ENCODE measurements at places on chromosomes 12 and 14.

DNA sequence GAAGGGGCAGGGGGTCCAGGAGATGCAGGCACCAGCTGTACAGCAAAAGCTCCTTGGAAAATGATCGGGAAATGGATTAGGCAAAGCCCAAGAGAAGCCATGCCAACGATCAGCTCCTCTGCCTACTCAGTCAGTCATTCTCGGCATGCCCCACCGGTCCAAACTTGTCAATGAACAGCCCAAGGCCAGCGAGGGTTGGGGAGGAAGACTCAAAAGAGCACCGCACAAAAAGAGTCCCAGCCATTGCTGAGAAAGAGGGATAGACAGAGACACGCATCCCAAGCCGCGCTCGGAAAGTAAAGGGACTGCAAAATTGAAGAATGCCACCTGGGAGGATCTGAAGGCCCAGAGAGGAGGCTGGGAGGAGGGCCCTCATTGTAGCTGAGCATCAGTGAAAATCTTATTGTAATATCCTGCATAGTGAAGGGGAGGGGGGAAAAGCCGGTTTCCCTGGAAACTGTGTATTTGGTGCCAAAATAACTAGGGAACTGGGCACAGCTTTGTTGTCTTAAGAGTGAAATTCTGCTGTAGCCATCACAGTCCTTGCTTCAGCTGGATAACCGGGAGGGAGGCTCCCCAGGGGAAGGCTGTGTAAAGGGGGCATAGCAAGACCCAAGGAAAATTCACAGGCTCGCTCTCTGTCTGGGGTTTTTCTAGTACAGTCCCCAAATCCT lies 4.7 kb downstream of the KDM2B start:
- no peak for DNase-seq

- DNase-seq: no peak
These were observed 191.3 kb downstream of the ANO6 start for GRCh38 chr12:45406988-45407850.

DNA sequence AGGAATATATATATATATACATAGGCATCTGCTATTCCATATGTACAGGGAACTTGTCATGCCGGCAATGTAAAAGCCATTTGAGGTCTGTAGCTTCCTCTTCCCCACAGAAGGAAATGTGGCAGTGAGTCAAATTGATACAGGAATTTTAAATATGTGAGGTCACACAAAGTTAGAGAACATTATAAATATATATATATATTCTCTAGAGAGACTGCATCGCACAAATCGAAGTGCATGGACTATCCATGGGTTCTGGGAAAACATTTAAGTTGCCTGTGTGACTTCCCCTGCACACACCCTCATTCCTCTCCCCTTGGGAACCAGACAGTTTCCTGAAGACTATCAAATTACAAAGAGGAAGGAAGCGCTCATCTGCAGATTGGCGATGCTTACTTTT lies 100.9 kb upstream of the CCDC91 start:
- DNase-seq: no peak

GRCh38 chr14:100620255-100621100 lies 33.3 kb upstream of the BEGAIN start:
- no peak for DNase-seq
